Lung microvascular endothelial cell (primary cell): ENCODE measurements at places on chromosomes 7 and 10. TPM values are rescaled to one million over a fixed set of nuclear protein-coding genes. Genes with fewer than 3 reads are reported as not detected.

DNA sequence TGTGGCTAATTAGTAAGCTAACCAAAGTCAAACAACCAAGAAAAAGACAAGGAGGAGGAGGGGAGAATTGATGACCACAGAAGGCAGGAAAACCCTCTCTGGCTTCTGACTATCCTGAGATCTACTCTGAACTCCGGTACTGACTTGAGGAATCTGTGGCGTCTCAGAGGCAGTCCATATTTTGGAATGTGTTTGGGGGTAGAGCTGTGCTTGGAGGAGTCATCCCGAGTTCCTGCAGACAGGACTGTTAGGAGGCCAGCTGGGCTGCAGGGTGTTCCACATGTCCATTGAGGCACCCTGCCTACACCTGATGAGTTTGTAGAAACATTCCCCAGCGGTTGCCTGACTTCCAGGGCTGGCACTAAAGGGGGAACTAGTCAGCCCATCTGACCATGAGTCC is 91.6 kb downstream of the PLCE1 start:
- DNase-seq = no peak

The LRCH4 gene
- 5.8 and 6.3 TPM in 2 replicates for total RNA-seq

- DNase-seq = no peak
These were observed 304.9 kb upstream of the ZMIZ1 start for GRCh38 chr10:78763651-78764395.

- DNase-seq = peak; percentile 50
These were observed 185.6 kb downstream of the ANK3 start for GRCh38 chr10:60203993-60204618.

The LAMB1 gene
- total RNA-seq = 315 and 406 TPM in 2 replicates

The TEX36 gene
- not detected in 2 replicates for total RNA-seq

- peak; percentile 72 for DNase-seq
These were observed 43.4 kb downstream of the HIPK2 start for GRCh38 chr7:139734395-139734794.

DNA sequence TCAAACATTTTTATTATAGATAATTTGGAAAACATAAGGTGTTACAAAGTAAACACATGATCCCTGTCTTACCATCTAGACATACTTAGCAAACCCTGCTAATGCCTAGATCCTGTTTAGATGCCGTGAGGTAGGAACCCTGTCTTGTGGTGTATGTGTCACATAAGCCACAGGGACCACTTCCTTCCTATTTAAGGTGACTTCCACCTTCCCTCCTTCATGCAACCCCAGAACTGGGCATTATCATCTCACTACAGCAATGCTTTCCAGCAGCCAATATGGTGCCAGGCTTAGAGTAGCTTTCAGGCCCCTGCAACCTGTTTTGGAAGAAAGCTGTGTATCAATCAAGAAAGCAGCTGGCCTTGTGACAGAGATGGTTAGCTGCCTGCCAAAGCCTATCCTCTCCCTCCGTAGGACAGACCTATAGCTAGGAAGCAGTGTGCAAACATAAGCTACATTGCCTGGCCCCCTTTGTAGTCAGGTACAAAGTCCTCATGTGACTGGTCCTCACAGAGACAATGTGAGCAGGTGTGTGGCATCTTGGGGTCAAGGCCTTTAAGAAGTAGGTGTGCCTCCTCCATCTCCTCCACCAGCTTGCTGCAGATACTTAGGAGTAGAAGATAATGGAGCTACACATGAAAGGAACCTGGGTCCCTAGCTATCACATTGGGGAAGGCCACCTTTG is 146.8 kb downstream of the SPAG6 start:
- DNase-seq = no peak

GRCh38 chr10:86160890-86161585 is 205.6 kb downstream of the GRID1 start:
- no peak for DNase-seq

- peak; percentile 37 for DNase-seq
These were observed 107.5 kb upstream of the ARID5B start for GRCh38 chr10:61793760-61794703.

The RELN gene
- total RNA-seq = 375 and 1,451 TPM in 2 replicates

The SP8 gene
- total RNA-seq = not detected in 2 replicates

GRCh38 chr10:4503076-4503475 is 322.9 kb upstream of the AKR1E2 start:
- no peak for DNase-seq

DNA sequence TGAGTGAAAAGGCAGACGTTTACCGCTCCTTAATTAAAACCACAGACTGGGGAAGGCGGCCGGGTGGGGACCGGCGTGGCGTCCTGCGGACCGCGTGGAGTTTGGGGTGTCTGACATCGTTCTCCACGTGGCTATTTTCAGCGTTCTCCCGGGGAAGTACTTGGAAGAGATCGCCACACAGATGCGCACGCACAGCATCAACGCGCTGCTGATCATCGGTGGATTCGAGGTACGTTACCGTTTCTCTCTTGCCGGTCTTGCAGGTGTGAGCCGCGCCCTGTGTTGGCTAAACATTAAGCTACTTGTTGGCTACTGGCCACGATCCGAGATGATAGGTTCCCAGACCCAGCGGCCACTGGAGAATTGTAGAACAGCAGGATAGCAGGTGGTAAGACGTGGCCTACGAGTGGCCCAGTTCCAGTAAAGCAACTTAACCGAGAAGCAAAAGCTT is 51.3 kb downstream of the PFKP start:
- no peak for DNase-seq

- DNase-seq = no peak
These were observed 114.1 kb upstream of the SORCS3 start for GRCh38 chr10:104527013-104527412.

DNA sequence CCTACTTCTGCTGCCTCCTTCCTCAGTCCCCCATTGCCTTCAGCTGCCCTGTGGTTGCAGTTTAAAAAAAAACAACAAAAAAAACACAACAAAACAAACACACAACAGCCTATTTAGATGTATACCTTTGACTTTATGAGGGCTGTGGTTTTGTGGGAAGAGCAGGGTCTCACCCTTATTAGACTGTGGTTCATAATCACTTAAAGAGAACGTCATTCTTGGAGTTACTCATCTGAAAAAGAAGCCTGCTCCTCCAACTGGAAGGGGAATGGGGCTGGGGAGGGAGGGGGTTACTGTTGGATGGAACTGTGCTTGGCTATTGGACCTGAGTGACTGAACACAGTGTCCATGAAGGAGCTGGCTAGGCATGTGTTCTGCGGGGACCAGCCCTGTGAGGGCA is 48.1 kb downstream of the SDK1 start:
- no peak for DNase-seq

DNA sequence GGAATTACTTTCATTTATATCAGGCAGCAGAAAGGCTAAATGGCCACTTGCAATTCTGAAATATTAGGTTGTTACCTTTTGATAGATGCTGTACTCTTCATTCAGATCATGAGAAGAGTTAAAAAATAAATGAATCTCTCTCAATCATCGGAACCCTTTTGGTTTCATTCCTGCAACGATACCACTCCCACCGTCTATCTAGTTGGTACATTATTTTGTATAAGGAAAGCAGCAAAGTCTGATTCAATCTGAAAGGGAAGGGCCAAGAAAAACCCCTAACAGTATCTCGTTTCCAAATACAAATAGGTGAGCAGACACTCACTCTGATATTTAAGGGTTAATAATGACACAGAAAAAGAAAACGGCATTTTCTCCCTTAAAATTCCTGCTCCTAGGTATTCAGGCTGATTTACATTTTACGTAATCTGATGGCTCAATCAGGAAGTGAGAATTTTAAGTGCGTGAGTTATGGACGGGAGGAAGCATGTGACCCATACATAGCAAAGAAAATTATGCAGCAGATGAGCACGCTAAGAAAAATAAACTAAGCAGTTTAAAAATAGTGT is 209.4 kb upstream of the KLF14 start:
- DNase-seq = peak; percentile 91

The DLG5 gene
- total RNA-seq = 6.1 and 6.9 TPM in 2 replicates

GRCh38 chr7:11120675-11121220 is 147.1 kb downstream of the PHF14 start:
- DNase-seq = no peak

DNA sequence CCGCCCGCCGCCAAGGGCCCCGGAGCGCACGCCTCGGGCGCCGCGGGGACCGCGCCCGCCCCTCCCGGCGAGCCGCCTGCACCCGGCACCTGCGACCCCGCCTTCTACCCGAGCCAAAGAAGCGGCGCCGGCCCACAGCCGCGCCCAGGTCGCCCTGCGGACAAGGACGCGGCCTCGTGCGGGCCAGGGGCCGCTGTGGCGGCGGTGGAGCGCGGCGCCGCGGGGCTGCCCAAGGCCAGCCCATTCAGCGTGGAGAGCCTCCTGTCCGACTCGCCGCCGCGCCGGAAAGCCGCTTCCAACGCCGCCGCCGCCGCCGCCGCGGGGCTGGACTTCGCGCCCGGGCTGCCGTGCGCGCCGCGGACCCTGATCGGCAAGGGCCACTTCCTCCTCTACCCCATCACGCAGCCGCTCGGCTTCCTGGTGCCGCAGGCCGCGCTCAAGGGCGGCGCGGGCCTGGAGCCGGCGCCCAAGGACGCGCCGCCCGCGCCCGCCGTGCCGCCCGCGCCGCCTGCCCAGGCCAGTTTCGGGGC is 3.5 kb downstream of the UNCX start:
- DNase-seq = no peak

DNA sequence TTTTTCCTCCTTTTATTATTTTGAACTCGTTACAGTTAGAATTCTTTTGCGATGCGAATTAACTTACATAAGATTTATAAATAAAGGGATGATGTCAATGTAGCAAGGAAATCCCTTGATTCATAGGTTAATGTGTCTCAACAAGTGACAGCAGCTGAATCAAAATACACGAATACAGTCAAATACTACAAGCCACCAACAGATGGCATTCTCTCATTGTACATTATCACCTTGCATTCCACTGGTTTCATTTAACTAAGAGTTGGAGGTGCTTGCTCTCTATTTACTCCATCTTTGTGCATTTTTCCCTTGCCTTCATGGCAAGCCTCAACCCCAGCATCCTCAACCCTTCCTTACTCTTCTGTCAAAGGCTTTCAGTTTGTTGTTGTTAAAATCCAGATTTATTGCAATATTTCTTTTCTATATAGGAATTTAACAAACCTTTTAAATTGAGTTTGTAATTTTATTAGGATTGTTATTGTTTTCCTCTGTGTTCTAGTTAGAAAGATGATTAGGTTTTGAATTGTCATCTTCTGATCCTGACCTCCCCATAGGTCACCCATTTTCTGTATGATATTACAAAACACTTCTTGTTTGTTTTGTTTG is 78.3 kb downstream of the SLC25A40 start:
- DNase-seq = peak; percentile 75

- DNase-seq = peak; percentile 10
These were observed 1.0 kb upstream of the ZNF800 start for GRCh38 chr7:127393368-127394058.

- no peak for DNase-seq
These were observed 256.3 kb upstream of the CSTF2T start for GRCh38 chr10:51955696-51956095.

The KDM7A gene
- total RNA-seq = 5.2 and 10.9 TPM in 2 replicates

DNA sequence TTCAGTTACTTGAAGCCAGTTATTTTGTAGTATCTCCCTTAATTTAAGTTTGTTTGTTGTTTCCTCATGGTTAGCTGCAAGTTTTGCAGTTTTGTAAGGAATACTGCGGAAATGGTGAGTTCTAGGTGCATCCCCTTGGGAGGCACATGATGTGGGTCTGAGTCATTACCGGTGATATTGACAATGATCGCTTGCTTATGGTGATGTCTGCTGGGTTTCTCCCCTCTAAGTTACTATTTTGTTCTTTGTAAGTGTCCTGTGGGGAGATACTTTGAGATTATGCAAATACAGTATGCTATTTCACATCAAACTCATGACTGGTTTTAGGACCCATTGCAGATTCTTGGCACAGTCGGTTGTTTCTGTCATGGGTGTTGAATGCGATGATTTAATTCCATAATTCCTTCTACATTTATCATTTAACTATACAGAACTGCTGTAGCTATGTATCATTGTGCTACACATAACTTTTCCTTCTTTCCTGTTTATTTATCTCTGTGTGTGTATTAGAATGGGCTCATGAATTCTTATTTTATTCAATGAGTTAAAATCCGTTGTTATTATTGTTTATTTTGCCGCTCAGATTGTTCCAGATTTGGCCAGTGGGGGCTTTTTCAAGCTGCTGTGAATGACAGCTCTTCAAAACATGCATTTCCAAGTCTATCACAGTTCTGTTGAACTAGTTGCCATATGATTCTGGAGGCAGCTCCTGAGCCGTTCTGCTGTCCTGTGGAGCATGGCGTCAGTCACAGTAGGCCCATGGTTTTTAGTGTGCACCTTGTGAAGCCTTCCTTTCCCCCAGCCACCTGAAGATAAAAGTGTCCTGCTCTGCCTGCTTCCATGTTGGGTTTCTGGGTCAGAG is 18.4 kb downstream of the TSPAN14 start:
- peak; percentile 58 for DNase-seq

DNA sequence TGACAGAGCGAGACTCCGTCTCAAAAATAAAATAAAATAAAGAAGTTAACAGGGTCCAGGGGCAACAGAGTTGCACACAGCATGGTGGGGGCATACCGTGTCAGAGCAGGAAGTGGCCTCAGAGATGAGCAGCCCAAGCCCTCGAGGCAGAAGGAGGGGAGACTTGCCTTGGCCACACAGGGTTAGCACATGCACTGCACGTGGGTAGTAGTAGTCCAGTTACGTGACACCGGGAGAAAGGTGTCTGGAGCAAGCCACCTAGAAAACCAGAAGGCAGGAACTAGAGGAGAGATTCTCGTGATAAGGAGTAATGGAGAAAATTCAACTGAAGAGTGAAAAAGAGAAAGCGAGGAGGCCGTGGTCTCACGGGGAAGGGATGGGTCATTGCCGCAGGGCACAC is 9.8 kb upstream of the DENND2A start:
- no peak for DNase-seq

The PRF1 gene
- not detected in 2 replicates for total RNA-seq

GRCh38 chr7:139047970-139048369 is 12.1 kb upstream of the ZC3HAV1L start:
- no peak for DNase-seq

GRCh38 chr7:32774541-32774951 is 117.0 kb downstream of the KBTBD2 start:
- DNase-seq = no peak

- no peak for DNase-seq
These were observed 194.2 kb downstream of the HPSE2 start for GRCh38 chr10:99041468-99041867.

The EPO gene
- not detected in 2 replicates for total RNA-seq

- peak; percentile 23 for DNase-seq
These were observed 38.2 kb downstream of the MKLN1 start for GRCh38 chr7:131365838-131366237.

The GPR85 gene
- under 0.01 and 0.20 TPM in 2 replicates for total RNA-seq

GRCh38 chr7:114644455-114644854 is 229.8 kb downstream of the FOXP2 start:
- no peak for DNase-seq

The FGFBP3 gene
- 0.22 and 0.40 TPM in 2 replicates for total RNA-seq

GRCh38 chr7:105839266-105839665 is 37.1 kb downstream of the ATXN7L1 start:
- DNase-seq = no peak

DNA sequence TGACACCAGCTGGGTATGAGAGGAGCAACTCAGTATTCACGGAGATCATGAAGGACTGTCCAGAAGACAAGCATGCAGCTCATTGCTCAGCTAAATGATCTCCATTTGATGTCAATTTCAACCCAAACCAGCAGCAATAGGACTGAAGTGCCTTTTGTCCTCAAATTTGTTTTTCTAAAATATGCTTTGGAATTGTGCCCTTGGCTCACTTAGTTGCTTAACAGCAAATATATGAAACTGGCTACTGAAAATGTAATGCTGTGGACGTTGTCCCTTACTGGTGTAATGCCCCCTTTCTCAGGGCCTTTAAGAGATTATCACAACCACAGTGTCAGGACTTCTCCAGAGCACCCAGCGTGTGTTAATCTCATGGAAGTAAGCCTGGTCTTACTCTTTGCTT is 236.2 kb downstream of the SKIDA1 start:
- DNase-seq = no peak

- no peak for DNase-seq
These were observed 61.0 kb downstream of the RASGEF1A start for GRCh38 chr10:43205681-43206390.
